ENCODE measurements at places on chromosomes 7 and 10.

DNA sequence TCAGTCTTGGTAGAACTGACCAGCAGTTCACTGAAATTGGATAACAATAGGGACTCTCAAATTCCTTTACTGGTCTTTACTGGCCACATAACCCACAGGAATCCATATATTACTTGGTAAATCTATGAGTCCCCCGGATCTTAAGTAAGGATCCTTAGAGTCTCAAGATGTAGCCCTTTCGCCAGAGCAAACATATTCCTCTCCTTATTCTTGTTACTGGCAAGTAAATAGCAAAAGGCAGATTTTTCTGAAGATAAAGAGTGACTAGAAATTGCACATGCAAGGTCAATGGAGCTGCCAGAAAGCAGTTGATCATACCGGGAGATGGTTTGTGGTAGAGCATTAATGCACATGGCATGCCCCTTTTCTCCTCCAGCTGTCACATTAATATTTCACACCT lies 283.0 kb downstream of the HDAC9 start:
- DNase-seq = no peak

DNA sequence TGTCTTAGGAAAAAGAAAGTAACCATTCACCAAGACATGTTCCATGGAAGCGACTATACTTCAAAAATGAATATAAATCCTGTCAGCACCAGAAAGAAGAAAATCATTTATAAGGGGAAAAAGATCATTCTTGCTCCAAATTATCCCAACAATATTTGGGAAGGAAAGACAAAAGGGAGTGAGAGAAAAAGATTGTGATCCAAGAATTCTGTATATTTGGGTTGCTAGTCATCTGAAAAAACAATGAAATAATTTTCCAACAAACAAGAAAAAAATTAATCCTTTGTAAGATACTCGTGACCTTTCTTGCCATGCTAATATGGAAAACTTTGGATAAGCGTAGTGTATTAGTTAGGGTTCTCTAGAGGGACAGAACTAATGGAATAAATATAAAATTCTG lies 163.2 kb upstream of the ZNF32 start:
- DNase-seq = no peak

DNA sequence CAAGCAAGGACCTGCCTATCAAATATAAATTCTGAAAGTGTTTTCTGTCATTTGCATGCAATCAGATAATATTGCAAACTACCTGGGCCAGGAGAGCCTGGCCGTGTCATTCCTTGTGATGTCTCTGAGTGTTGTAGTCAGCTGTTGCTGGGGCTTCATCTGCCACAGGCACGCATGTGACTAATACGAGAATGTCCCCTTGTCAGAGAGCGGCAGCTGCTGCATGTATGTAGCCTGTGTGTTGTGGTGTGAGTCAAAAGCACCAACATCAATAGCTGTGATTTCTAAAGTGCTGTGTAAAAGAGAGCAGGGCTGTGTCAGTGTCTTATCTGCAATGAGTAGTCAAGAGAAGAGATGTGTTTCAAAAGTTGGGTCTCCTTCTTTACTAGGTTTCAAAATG lies 155.4 kb downstream of the POU6F2 start:
- DNase-seq = no peak

- no peak for DNase-seq
Measured at GRCh38 chr7:54813398-54813797, 54.4 kb upstream of the SEC61G start.

GRCh38 chr10:45155784-45156183 lies 155.1 kb downstream of the ZNF22 start:
- no peak for DNase-seq

DNA sequence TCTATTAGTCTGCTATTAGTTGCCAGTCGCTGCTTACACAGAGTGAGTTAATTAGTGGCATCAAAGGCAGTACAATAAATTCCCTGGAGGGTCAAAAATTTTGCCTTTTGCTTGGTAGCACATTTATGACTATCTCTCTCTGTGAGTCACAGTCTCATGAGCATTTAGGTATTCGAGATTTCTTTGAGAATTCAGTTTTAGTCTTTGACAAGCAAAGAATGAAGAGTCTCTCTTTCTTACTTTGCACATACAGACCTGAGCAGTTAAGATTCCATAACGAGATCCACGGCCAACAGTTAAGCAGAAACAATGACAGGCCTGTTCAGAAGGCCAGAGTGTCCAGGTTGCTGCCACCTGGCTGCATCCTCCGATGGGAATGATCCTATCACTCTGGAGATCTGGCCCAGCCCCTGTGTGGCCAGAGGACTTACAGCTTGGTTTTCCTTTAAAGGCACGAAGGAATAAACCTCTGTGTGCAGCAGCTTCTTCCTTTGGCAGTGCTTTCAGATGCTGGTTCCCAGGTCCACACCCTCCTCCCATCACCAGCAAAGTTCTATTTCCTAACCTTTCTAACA lies 80.6 kb downstream of the GLI3 start:
- no peak for DNase-seq

Data from HAP-1 (cell line).